ENCODE measurements at places on chromosomes 6 and 20. TPM values are rescaled to one million over a fixed set of nuclear protein-coding genes. Genes with fewer than 3 reads are reported as not detected.

DNA sequence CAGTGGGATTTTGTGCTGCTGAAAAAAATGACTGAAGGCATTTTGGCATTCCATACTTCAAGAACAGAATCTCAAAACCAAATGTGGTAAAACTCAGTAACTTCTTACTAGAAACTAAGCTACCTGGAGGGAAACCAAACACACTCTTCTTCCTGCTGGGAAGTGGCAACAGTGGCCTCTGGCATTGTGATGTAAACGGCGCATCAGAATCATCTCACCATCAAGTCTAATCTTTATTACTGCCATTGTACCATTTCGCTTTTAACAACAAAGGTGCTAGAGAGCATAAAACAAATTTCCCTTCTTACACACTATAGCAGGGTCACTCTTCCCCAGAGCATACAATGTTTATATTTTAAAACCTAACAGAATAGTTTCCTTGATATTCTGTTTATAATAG is 101.6 kb upstream of the CEP162 start:
- no peak for DNase-seq

The ZNF334 gene
- 2.0 TPM for polyA plus RNA-seq

- DNase-seq: peak; percentile 82
Measured at GRCh38 chr20:37992802-37993409, 40.4 kb downstream of the TTI1 start.

The ZBP1 gene
- not detected for polyA plus RNA-seq

DNA sequence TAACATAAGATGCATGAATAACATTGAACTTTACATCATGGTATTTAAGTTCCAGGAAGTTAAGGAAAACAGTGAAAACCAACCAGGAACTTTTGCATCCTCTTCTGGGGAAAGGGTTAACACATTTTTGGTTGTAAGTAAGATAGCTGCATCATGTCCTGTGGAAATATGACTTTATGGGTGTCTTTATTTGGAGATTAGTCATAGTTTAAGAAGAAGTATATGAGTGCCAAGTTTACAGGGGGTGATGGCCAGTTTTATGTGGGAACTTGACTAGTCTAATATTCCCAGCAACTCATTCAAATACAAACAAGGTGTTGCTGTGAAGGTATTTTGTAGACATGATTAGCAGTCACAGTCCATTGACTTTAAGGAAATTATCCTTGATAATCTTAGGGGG is 78.0 kb downstream of the PDE10A start:
- DNase-seq: no peak

DNA sequence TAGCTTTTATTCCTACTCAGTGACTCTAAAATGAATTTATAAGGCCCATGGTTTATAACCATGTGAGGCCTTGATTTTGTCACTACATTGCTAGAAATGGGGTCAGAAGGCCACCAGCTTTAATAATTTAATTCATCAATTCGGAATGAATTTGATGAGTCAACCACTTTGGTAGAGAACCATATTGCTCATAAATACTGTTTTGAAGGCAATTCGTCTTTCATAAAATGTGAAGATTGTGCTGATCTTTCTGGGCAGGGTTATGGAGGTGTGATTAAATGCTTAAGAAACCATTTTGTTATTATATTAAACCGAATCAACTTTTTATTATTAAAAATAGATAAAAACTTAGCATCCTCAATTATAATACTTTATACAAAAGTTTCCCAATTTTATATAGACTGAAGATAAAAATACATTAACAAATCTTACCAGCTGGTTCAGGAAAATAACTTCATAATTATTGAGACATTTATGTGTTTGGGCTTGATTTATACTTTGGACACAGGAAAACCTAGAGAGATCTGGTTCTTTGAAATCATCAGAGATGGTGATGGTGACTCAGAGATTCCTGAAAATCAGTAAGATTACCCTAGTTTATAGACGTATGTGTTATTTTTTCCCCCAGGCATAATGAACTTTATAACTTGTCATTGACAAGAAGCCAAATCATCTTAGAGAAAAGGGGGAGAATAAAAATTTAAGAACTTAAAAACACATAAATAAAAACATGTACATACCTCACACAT is 10.6 kb downstream of the HCRTR2 start:
- no peak for DNase-seq

DNA sequence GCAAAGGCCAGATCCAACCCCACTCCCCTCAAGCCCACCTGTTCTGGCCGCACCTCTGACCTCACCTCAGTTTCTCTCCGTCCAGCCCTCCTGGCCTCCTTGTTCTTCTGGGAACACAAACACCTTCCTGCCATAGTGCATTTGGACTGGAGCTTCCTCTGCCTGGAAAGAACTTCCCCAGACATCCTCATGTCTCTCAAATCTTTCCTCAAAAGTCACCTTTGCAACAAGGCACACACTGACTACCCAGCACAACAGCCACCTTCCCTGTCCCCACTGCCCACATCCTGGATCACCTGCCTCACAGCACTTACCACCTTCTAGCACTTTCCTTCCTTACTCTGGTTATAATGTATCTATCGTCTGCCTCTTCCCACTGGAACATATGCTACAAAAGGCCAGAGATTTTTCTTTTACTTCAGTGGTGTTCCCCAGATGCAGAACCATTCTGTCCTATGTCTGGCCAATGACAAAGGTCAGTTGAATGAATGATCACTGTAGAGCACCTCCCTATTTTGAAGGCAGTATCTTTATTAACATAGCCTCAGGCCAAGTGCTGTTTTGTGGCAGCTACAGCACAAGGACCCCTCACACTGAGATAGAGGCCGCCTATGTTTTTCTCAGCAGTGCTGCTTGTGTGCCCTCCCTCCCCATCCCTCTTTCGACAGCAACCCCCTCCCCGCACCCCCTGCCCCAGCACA is 4.1 kb downstream of the HLA-B start:
- DNase-seq: no peak

- DNase-seq: no peak
Measured at GRCh38 chr6:134230940-134231339, 87.0 kb downstream of the SGK1 start.

The EYS gene
- 0.14 TPM for polyA plus RNA-seq

DNA sequence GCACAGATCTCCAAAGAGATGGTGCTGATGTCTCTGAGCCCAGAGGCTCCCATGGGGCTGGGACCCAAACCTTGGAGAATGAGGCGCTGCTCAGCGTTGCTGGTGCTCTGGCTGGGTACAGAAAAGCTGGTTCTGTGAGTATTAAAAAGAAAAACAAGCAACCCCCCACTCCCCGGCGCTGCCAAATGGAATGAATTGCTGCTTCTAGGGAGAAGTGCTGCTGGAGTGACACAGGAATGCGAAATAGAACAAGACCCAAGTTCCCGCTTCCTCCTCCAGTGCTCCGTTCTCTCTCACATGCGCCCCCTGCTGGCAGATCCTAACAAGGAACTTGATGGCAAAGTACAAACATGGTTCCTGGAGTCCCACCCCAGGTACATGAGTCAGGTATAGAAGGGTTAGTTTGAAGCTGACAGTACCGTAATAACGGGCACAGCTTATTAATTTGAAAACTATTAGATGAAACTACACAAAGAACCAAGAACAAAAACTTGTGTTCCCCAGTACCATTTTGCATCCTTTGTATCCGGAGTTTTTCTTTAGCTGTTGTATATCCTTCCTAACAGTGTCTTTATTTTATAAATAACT is 2.1 kb upstream of the DDX27 start:
- peak; percentile 90 for DNase-seq

- DNase-seq: no peak
Measured at GRCh38 chr6:43510827-43511163, 649 bp upstream of the LRRC73 start.

DNA sequence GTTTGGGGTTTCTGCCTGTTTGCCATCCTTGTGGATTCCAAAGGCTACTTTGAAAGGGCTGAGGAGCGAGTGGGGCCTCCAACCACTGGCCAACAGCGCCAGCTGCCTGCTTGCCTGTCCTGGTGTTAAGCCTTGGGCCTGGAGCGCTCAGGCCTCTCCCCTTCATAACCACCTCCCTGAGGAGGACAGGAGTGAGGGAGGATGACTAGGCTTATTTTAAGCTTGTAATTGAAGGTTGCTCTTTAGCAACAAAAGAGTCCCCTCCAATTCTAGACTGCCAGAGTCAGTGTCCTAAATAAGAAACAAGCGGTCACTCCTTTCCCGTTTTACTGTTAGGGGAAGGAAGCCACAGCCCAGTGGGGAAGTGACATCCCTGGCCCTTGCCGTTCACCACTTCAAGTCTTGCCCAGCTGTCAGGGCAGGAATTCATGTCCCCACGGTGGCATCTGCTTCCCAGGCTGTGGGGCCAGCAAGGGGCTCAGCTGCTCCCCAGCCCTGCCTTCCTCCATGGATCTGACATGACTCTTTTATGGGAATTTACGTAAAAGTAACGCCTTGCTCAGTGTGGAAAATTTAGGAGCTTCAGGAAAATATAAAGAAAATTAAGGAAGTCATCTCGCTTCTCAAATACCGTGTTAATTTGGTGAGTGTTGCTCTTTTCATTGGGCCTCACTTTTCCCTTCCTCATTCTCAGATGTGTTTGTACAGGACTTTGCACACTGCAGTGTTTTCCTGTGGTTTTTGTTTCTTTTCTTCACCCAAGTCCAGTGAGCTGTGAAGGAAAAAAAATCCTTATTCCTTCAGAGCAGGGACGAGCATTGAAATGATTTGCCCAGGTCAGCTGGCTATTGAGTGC is 57.8 kb downstream of the SSR1 start:
- DNase-seq: no peak

The OR2H2 gene
- polyA plus RNA-seq: not detected

DNA sequence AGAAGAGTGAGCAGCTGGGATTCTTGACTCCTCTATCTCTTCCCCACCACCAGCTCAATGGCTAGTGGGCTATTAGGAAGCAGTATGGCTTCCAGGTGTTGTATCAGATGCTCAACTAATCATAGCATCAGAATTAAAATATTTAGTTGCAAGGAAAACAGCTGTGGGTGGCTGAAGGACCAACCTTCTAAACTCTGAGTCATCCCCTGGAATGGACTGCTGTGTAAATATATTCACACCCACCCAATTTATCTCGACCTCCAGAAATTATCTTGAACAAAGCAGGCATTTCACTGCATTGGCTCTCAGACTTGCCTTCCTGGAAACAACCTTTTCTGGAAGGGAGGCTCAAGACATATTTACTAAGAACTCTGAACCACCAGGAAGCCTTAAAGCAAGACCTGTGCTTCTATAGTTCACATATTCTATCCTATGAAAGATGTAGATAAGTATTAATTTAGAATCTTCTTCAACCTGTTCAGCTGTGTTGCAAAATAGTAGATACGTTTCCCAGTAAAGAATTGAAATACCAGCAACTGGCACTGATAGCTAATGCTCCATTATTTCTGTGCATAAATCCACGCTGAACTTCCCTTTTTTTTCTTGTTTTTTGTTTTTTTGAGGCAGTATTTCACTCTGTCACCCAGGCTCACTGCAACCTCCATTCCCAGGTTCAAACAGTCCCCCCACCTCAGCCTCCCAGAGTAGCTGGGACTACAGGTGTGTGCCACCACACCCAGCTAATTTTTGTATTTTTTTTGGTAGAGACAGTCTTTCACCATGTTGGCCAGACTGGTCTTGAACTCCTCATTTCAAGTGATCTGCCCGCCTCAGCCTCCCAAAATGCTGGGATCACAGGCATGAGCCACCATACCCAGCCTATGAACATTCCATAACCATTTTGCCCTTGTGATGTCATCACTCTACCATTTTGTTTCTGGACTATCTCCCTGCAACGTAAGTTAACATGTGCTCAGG is 56.9 kb upstream of the CD2AP start:
- DNase-seq: peak; percentile 23

DNA sequence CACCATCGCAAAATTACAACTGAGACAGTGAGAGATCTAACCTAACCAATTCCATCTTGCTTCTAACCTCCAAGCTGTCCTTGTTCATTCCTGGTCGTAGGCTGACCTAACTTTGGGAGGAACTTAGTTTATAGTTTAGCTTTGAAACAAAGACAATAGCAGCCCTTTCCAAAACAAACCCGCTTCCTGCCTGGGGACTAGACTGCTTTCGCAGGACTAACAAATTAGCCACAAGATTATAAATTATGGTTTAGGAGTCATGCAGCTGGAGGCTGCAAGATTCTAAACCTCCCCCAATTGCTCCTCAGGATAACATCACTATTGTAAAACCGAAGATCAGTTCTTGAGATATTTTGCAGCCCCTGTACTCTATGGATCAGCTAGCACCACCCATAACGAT is 63.2 kb downstream of the TRIM27 start:
- no peak for DNase-seq

DNA sequence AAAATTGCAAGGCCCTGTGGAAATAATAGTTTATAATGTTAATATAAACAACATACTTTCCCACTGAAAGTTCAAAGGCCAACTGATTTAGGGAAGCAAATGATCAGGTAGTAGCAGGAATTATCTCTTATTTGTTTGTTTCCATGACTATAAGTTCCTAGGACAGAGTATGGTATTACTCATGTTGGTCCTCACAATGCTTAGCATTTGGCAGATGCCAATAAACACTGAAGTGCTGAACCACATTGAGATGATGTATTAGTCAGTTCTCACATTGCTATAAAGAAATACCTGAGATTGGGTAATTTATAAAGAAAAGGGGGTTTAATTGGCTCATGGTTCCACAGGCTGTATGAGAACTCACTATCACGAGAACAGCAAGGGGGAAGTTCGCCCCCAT is 129.6 kb upstream of the NUP153 start:
- peak; percentile 33 for DNase-seq

DNA sequence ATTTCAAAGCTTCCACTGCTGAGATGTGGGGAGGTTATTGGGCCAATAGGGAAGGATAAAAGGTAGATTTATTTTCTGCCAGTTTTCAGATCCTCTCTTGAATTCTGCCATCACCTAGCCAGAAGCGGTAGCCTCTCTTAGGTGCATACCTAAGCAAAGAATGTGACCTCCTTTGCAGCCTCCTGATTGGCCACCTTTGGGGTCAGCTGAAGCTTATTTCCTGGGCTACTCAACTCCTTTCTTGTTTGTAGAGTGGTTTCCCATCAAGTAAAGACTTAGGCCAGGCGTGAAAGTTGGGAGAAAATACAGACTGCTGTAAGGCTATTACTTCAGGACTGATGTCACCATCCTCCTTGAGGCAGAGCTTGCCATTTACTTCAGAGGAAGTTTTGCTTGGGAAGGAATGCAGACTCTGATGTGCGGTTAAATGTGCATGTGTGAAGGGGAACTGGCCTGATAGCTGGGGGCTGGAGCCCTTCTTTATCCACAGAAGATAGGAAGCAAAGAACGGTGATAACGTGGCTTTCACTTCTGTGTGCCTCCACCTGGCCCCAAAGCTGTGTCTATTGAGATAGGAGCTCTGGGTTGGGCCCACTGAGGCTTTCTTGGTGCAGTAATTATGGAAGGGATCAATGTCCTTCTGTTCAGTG is 70.1 kb downstream of the TRMT11 start:
- DNase-seq: no peak

DNA sequence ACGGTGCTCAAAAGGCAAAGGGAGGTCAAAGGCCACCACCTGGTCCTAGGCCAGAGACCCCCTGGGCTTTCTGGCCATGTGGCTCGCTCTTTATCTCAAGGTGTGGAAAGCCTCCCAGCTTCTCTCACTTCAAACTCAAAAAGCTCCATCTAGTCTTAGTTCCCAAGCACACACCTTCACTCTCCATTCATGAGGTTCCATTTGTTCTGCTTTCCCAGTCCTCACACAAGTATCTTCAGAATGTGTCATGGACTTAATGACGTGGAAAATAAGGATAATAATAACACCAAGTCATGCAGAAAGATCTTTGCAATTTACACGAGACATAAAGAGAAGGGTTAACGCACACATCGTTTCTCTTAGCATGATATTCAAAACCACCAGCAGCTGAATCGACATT is 219.3 kb downstream of the GMDS start:
- DNase-seq: no peak
